NCI-H2029 (cell line): ENCODE measurements at places on chromosomes 11 and 22.

- DNase-seq, result no peak
These were observed 8.9 kb upstream of the DCHS1 start for GRCh38 chr11:6664551-6664950.

GRCh38 chr22:30694171-30694639 lies 469 bp upstream of the OSBP2 start:
- peak; percentile 62 for DNase-seq

GRCh38 chr11:119895981-119896380 lies 167.0 kb upstream of the NECTIN1 start:
- no peak for DNase-seq

GRCh38 chr22:34855471-34855870 lies 210.5 kb upstream of the ISX start:
- no peak for DNase-seq

DNA sequence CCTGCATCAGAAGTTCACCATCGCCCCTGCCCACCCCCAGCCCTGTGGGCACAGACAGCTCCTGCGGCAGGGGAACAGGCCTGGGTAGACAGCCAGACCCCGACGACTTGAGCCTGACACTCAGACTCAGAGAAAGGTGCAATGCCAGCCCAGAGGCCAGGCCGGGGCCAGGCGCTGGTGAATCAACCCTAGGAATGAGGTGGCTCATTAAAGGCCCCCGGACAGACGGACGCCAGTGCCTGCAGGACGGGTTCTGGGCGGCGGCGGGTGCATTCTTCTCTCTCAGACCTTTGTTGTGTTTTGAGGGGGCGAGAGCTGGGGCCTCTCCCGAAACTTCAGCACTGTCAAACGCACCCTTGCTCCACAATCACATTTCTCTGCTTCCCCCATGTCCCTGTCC lies 5.6 kb downstream of the OVOL1 start:
- no peak for DNase-seq

DNA sequence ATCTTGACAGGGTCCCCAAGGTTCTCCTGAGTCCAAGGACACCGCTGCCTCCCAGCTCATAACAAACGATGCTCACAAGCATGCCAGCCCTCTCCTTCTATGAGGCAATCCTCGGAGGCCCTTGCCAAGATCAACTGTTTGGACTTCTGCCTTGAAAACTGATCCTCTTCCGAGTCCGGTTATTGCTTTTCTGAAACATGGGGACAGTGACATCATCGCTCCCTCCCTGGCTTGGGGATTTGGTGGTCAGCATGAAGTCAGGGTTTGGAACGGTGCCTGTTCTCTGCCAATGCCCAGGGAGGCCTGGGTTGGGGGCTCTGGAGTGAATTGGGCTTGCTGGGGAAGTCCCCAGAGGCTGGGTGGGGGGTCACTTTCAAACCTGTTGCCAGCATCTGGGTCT lies 149.3 kb downstream of the FBXO7 start:
- DNase-seq, result peak; percentile 33

- no peak for DNase-seq
These were observed 26.0 kb downstream of the NEAT1 start for GRCh38 chr11:65448418-65449105.

GRCh38 chr11:125123947-125124617 lies 12.7 kb upstream of the TMEM218 start:
- no peak for DNase-seq

- DNase-seq, result no peak
These were observed 19.7 kb downstream of the CLNS1A start for GRCh38 chr11:77617892-77618291.
